Left kidney (tissue), 8 donors: ENCODE measurements at places on chromosomes 6 and 20. TPM values are rescaled to one million over a fixed set of nuclear protein-coding genes. Genes with fewer than 3 reads are reported as not detected.

The MDFI gene
- polyA plus RNA-seq: 31.4 TPM

The LPIN3 gene
- 15.9 TPM for polyA plus RNA-seq

The TENT5A gene
- polyA plus RNA-seq: 4.5 TPM

The HUS1B gene
- polyA plus RNA-seq: not detected

The CLDN20 gene
- polyA plus RNA-seq: 3.3 TPM

The MLIP gene
- 0.30 TPM for polyA plus RNA-seq

The AVP gene
- polyA plus RNA-seq: 0.28 TPM

The FNDC11 gene
- polyA plus RNA-seq: 0.81 TPM

GRCh38 chr20:23298926-23299672 is 51.5 kb upstream of the NXT1 start:
- no peak for DNase-seq

GRCh38 chr6:156795825-156796224 is 18.6 kb downstream of the ARID1B start:
- no peak for DNase-seq

- DNase-seq: no peak
Observed at GRCh38 chr20:48247961-48248360, 462.7 kb upstream of the SULF2 start.

- DNase-seq: no peak
Observed at GRCh38 chr6:15305496-15305895, 59.6 kb downstream of the JARID2 start.

DNA sequence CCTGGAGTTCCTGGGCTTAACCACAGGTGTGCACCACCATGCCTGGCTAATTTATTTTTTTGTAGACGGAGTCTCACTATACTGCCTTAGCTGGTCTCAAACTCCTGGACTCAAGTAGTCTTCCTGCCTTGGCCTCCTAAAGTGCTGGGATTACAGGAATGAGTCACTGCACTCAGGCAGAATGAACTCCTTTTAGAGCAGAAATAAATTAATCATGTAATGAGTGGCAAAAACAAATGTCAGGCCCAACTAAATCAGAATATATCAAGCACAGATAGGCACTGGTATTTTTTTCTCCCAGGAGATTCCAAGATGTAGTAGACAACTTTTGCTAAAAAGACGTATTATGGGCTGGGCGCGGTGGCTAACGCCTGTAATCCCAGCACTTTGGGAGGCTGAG is 2.6 kb downstream of the RPS10 start:
- no peak for DNase-seq

GRCh38 chr20:45583502-45583901 is 4.4 kb upstream of the WFDC8 start:
- DNase-seq: no peak

- DNase-seq: no peak
Observed at GRCh38 chr6:80340280-80340679, 233.8 kb downstream of the BCKDHB start.

GRCh38 chr6:122780114-122780513 is 598 bp downstream of the FABP7 start:
- no peak for DNase-seq
